Mesendoderm (in vitro differentiated cells): ENCODE measurements at places on chromosomes 5 and 9.
A peak's percentile ranks its signal among the peaks of the same experiment; 100 is the strongest.

- peak; percentile 58 for DNase-seq
These were observed 33.6 kb upstream of the FBP1 start for GRCh38 chr9:94672811-94673487.

GRCh38 chr5:77590347-77590746 is 48.2 kb downstream of the OTP start:
- no peak for DNase-seq

- no peak for DNase-seq
These were observed 90.6 kb downstream of the FBXO4 start for GRCh38 chr5:42015681-42016080.

- DNase-seq: no peak
These were observed 137.4 kb upstream of the OTULINL start for GRCh38 chr5:14444161-14444560.

GRCh38 chr5:116296335-116297072 is 211.7 kb downstream of the COMMD10 start:
- no peak for DNase-seq

DNA sequence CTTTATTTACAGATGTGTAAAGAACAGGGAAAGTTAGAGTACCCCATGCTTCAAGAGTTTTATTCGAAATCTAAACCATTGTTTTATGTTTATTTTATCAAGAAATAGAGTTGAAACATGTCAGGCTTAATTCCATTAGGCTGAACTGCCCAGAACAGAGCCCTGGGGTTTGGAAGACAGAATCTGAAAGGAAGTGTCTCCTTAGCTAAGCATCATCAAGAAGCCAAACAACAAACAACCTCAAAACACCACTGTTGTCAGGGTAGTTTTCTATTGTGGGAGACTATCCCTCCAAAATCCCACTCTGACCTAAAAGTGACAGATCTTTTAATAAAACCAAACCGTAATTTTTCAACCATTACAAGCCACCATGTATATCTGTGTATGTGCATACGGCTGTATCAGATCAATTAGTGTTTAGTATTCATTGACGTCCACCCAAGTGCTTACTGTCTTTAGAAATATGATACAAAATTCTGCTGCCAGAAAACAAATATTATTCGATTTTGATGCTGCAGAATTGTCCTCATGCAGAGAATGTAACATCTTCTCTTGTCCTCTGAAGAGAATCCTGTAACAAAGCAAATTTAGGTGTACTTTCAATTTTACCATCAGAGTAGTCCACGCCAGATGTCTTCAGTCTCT is 271.9 kb upstream of the TMEM161B start:
- no peak for DNase-seq

GRCh38 chr5:19322716-19323485 is 665.1 kb downstream of the CDH18 start:
- DNase-seq: peak; percentile 67

DNA sequence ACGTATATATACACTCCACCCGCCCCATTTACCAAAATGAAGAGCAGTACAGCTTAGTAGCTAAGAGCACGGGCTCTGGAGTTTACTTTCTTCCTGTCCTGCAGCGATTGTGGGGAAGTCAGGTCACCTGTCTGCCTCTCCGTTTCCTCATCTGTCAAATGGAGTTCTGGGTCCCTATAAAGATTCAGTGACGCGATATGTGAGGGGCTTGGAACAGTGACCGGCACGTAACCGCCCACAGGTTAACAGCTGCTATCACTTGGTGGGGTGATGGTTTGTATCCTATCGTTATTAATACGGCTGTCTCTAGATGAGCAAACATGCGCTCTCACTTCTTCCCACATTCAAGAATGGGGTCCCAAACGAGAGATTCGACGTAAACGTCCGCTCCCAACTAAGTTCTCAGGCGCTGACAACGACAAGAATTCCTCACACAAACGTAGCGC is 426 bp downstream of the FAM114A2 start:
- no peak for DNase-seq

DNA sequence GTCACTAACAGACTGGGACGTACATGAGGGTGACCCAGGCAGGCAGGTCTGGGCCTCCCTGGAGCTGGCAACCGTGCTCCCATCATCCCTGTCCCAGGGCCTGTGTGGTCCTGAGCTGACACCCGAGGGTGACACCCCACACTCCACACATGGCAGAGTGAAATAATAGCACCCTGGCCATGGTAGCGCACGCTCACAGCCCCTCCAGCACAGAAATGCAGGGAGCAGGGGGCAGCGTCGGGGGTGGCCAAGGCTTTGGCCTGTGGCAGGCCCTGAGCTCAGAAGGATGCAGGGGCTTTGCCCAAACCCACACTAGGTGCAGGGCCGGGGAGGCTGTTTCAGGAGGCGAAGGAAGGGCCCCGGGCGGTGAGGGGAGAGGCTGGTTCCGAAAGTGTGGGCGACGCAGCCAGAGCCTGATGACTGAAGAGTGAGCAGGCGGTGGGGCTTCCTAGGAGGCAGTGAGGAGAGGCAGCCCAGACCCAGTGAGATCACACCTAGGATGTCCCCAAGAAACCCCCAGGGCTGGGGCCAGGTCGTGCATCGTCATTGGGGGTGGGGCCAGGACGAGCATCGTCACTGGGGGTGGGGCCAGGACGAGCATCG is 12.9 kb downstream of the OR2V2 start:
- DNase-seq: peak; percentile 92

GRCh38 chr9:138010861-138011260 is 133.3 kb downstream of the CACNA1B start:
- no peak for DNase-seq

- peak; percentile 90 for DNase-seq
These were observed 535.2 kb downstream of the IRX1 start for GRCh38 chr5:4130819-4131218.

DNA sequence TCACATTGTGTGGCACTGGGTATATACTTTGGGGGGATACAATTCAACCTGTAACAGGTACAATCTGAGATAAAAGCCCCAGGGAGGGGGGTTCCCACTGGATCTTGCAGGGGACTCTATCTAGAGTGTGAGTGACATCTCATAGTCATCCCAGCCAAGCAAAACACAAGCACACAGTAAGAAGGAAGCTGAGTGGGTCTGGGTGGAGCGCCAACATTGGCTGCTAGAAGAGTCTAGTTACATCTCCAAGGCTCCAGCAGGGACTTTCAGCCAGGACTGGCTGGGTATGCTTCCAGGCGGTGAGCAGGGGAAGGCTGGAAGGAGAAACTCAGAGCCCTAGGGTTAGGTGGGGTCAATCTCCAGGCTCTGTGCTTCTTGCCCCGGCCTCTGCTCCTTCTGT is 53.0 kb downstream of the IL31RA start:
- no peak for DNase-seq

DNA sequence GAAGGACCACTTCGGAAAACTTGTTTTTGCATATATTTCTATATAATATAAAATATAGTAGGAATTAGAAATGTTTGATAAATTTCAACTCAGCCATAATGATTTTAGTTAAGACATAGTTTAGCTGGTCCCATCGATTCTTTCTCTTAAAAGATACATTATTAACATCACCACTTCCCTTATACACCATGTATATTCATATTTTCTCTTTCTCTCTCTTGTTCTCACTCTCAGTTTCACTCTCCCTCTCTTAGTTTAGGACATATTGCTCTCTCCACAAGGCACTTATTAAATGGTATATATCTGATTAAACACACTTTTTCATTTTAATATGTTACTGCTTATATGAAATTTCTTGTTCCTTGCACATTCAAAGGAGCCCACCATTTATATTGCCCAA is 90.1 kb upstream of the RASEF start:
- DNase-seq: no peak

DNA sequence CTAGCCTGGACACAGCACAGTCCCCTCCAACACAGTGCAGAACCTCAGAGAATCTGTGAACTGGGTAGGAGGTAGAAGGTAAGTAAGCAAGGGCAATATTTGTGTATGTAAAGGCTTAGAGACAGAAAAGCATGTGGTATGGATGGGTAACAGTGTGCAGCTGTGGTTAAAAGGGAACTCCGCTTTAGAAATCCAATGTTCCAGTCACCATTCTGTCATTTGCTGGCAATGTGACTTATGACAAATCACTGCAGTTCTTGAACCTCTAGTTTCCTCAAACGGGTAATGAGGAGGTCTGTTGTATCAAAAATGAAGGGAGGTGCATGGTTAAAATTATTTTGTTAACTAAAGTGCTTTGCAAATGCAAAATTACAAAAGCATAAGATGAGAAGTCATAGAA is 125.5 kb upstream of the IFNE start:
- no peak for DNase-seq
